Fibroblast of the aortic adventitia (primary cell): ENCODE measurements at places on chromosomes 16 and 17.

DNA sequence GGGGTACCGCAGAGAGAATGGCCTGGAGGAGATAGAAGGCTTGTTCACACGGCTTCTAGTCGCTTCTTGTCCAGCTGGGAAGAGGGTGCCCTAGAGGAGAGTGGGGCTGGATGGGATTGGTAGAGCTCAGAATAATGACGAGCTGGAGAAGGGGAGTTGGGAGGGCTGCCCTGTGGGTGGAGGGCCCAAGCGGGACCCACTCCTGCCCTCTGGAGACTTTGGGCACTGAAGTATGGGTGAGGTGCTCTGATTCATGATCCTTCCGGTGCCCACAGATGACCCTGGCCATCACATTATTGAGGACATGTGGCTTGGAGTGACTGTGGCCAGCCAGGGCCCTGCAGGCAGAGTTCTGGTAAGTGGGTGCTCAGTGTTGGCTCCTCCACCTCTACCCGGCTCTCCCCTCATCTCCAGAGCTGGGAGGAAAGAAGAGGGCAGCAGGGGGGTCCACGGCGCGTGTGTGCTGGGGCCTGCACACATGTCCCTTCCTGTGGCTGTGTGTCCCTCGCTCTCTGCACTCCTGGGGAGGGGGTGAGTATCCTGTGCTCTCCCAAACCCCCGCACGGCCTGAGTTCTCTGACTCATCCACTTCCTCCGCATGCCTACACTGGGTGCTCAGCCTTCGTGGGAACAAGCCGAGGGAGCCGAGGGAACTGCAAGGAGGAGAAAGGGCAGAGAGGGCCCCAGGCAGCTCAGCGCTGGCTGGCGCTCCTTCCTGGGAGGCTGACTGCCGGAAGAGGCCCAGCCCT is 8.5 kb downstream of the ITGA3 start:
- peak; percentile 86 for DNase-seq

DNA sequence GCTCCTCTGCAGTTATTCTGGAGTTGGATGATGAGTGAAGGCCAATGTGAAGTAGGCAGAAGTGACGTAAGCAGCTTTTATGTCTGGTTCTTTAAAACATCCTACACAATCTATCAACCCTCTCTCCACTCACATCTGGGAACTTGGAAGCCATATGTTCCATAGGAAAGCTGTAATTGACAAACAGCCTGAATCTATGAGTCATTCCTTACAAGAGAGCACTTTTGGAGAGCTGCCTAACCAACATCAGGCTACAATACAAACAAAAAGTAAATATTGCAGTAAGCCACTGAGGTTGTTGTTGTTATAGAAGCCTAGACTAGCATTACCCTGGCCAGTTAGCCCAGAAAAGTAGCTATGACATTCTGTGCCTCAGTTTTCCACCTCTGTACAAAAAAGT is 5.9 kb downstream of the CCL7 start:
- peak; percentile 92 for DNase-seq

DNA sequence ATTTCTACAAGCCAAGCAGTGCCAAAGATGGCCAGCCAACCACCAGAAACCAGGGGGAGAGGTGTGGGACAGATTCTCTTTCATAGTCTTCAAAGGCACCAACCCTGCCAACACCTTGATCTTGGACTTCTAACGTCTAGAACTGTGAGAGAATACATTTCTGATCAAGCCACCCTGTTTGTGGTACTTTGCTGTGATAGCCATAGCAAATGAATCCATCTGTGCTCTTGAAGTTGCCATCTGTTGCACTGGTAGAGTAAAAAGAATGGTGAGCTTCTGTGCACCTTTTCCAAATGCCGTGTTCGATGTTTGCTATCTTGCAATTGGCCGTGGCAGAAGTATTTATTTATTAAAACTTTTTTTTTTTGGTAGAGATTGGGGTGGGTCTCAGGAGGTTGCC is 16.7 kb upstream of the ADGRG1 start:
- DNase-seq = no peak

- no peak for DNase-seq
Measured at GRCh38 chr16:65481956-65482355, 360.1 kb upstream of the CDH11 start.

- no peak for DNase-seq
Measured at GRCh38 chr17:7846765-7847661, 7.9 kb upstream of the TMEM88 start.

GRCh38 chr17:38421871-38422827 is 6.1 kb upstream of the ARHGAP23 start:
- DNase-seq = no peak

GRCh38 chr16:31711344-31711845 is 162.2 kb upstream of the ZNF267 start:
- no peak for DNase-seq
